ENCODE measurements at places on chromosomes 6 and 20.

DNA sequence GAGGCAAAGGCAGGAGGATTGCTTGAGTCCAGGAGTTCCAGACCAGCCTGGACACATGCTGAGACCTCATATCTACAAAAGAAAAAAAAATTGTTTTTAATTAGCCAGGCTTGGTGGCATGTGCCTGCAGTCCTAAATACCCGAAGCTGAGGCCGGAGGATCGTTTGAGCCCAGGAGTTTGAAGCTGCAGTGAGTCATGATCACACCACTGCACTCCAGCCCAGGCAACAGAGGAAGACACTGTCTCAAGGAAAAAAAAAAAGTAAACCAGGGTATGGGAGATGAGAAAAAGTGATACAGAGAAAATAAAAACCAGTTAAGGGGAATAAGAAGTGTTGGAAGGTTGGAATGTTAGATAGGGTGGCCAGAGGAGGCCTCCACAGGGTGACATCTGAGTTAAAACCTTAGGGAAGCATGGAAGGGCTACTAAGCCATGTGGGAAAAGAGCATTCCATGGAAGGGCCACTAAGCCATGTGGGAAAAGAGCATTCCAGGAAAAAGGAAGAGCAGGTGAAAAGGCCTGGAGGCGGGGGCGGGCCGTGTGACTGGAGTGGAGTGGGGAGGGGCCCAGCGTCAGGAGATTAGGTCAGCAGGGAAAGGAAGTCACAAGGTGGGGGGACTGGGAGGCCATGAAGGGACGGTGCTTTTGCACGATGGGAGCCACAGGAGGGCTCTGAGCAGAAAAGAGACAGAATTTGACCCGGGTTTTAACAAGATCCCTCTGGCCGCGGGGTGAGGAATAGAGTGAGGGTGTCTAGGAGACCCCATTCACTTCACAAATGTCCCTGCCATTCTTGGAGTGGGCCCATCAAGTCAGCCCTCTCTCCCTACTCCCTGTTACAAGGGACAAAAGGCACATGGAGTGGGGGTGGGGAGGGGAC lies 18.3 kb downstream of the CPNE5 start:
- DNase-seq, result no peak

GRCh38 chr6:118054082-118054481 lies 147.0 kb downstream of the SLC35F1 start:
- no peak for DNase-seq

DNA sequence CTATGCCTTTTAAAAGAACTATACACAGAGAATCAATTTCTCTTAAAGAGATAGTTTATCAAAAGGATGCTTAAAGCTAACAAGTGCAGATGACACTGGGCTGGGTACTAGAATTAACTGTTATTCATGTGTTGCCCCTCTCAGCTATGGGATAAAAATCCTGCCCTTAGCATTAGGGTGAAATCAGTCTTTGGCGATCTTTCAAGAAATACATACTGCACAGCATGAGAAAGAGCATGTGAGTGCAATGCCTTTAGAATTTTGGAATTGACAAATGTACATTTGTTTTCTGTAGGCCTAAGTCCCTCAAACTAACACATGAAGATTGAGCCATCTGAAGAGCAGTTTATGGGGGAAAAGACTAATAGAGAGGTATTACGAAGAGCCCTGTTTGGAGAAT lies 115.4 kb downstream of the ZFP64 start:
- DNase-seq, result no peak

GRCh38 chr6:27507041-27507956 lies 34.4 kb upstream of the ZNF184 start:
- DNase-seq, result no peak

- DNase-seq, result no peak
These were observed 252.7 kb downstream of the BMP7 start for GRCh38 chr20:57013741-57014140.

DNA sequence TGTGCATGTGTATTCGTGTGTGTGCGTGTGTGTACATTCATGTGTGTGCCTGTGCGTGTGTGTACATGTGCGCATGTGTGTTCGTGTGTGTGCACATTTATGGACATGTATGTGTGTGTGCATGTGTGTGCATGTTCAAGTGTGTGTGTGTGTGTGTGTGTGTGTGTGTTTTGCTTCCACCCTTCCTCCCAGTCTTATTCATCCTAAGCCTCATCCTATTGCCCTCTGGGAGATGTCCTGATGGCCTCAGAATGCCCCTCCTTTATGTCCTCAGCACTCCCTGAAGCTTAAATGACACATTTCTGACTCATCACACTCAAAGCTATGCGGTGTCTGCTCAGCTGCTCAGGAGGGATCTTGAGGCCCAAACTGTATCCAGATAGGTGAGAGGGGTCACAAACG lies 76.6 kb upstream of the CCDC167 start:
- DNase-seq, result no peak

- no peak for DNase-seq
These were observed 154.3 kb downstream of the ANKRD60 start for GRCh38 chr20:58073945-58074856.

GRCh38 chr20:53161073-53161472 lies 188.9 kb downstream of the TSHZ2 start:
- DNase-seq, result no peak

- DNase-seq, result no peak
These were observed 96.2 kb downstream of the PSMG4 start for GRCh38 chr6:3355011-3355357.

GRCh38 chr6:26240157-26241032 lies 124.6 kb upstream of the BTN3A2 start:
- peak; percentile 20 for DNase-seq

DNA sequence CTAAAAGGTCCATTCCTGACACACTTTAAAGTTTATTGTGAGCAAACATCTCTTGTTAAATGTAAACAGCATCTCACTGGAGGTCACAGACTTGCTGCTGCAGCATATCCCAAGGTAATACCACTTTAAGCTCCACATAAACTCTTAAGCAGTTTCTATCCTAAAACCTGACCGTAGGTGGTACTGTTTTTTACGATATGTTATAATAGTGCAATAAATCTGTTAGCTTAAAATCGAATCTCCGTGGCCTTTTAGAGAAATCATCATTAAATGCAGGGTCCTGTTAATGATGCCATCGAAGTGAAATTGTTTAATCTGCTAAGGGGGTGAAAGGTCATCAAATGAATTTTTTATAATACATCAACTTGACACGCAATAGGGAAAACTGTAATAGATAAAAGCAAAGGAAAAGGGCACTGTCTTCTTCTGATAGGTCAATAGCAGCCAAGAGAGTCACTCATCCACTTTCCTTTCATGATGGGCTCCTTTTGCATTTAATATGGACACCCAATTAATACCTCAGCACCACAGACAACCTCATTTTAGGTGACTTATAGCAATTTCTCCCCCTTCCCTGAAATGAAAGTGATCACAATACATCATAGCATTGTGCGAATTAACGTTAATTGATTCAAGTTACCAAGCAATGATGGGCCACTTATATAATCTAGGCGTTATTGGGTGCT lies 436.1 kb downstream of the PKHD1 start:
- no peak for DNase-seq

DNA sequence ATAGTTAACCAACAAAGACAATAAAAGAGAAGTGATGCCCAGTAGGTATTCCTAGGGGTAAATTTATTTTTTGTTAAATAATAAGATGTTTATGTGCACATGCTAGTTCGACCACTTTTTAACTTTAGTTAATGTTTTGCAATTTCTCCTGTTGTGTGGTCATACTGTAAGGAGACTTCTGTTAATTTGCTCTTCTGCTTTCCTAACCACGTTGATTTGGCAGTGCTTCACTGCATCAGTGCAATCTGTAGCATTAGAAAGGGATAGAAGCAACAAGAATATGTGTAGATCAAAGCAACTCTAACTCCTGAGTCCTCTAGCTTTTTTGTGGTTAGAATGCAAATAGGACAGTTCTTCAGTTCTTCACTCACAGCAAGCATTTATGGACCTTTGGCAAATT lies 13.9 kb downstream of the MYB start:
- no peak for DNase-seq

DNA sequence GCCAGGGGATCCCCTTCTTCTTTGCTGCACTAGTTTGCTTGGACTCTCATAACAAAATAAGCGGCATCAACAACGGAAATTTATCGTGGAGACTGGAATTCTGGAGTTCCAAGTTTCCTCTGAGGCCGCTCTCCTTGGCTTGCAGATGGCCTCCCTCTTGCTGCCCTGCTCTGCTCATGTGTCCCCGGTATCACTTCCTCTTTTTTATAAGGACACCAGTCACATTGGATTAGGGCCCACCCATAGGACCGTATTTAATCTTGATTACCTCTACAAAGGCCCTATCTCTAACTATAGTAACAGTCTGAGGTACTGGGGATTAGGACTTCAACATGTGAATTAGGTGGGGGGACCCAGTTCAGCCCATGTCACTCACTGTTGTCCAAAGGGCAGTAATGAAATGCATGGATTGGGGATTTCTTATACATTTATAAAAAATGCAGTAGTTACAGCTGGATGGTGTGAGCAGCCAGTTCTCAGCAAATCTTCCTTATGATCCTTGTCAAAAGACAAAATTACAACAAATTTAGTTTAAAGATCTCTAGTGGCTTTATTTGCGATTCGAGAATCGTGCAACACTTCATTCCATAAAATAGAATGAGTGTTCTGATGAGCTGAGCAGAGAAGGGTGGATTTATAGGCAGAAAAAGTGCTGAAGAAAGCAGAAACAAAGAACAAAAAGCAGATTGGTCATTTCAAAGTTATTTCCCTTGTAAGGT lies 59.3 kb upstream of the AKAP12 start:
- no peak for DNase-seq

- no peak for DNase-seq
These were observed 34.5 kb upstream of the TSPYL1 start for GRCh38 chr6:116314218-116314617.
